Left lung (tissue), 14 donors: ENCODE measurements at places on chromosomes 7 and 10. TPM values are rescaled to one million over a fixed set of nuclear protein-coding genes. Genes with fewer than 3 reads are reported as not detected.

Gene ZCWPW1
- 4.1 TPM for total RNA-seq

GRCh38 chr10:12617191-12618175 lies 268.1 kb downstream of the CAMK1D start:
- no peaks in the 10 kb centered on the region for H3K27me3 ChIP-seq
- no peak overlapping the region for H3K27ac ChIP-seq
- peaks cover 4% of the 10 kb centered on the region for H3K4me1 ChIP-seq
- no peak for DNase-seq
- H3K36me3 ChIP-seq, result no peaks in the 10 kb centered on the region

DNA sequence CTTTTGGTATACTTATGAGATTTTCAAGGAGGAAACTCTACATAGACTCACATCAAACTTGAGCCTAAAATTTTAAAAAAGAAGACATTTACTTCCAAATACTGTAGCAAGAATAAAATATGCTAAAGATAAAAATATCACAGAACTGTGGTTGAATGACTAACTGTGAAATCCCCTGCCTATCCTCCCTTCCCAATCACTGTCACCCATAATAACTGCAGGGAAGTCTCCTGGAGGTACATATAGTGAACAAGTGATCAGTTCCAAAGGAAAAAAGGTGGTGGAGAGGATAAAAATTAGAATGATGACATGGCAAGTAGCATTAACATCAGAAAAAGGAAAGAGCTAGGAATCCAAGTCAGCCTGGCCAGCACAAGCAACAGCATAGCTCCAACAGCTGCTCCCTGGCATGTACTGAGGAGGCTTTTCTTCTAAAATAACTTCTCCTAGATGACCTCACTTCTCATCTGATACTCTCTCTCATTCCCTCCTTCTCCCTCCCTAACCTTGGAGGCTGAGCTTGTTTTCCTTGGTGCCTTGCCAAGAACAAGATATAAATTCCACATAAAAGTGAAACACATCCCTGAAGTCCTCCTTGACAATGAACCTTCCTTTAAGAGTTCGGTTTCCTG lies 124.0 kb downstream of the IQUB start:
- H3K4me1 ChIP-seq, result no peaks in the 10 kb centered on the region
- H3K27ac ChIP-seq, result no peak overlapping the region
- no peaks in the 10 kb centered on the region for H3K36me3 ChIP-seq
- H3K4me3 ChIP-seq, result no peak overlapping the region
- DNase-seq, result peak; percentile 13
- no peaks in the 10 kb centered on the region for H3K27me3 ChIP-seq

GRCh38 chr10:93099670-93100069 lies 26.0 kb downstream of the CYP26A1 start:
- no peak overlapping the region for H3K4me3 ChIP-seq
- no peak for DNase-seq
- no peaks in the 10 kb centered on the region for H3K36me3 ChIP-seq
- H3K27me3 ChIP-seq, result no peaks in the 10 kb centered on the region
- no peaks in the 10 kb centered on the region for H3K4me1 ChIP-seq

DNA sequence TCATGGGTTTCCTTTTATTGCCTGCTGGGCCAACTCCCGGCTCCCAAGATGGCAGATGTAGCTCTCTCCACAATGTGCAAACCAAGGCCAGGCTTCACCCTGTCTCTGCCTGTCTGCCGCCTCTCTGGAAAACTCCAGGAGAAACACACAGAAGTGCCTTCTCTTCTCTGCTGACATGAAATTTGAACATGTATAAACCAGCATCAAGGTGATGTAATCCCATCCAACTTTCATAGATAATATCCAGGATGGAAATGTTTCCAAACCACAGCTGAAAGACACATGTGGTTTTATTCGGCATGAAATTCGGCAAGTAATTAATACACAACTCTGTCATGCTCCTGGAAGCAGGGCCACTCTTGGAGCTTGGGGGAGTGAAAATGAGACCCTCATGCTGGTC lies 297.2 kb downstream of the C7orf25 start:
- no peaks in the 10 kb centered on the region for H3K27me3 ChIP-seq
- peaks cover 5% of the 10 kb centered on the region for H3K4me1 ChIP-seq
- no peaks in the 10 kb centered on the region for H3K36me3 ChIP-seq
- H3K27ac ChIP-seq, result no peak overlapping the region
- H3K4me3 ChIP-seq, result no peak overlapping the region

DNA sequence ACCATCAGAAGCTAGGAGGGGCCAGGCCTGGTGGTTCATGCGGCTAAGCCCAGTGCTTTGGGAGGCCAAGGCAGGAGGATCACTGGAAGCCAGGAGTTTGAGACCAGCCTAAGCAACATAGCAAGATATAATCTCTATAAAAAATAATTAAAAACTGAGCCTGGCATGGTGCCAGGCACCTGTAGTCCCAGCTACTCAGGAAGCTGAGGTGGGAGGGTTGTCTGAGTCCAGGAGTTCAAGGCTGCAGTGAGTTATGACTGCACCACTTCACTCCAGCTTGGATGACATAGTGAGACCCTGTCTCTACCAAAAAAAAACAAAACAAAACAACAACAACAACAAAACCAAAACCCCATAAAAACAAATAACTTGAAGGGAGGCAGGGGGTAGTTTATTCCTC lies 172.9 kb upstream of the FAM171A1 start:
- no peak overlapping the region for H3K27ac ChIP-seq
- no peaks in the 10 kb centered on the region for H3K36me3 ChIP-seq
- no peak for DNase-seq

Gene SPDYE6
- total RNA-seq, result not detected

Gene MAP3K8
- total RNA-seq, result 57.3 TPM

DNA sequence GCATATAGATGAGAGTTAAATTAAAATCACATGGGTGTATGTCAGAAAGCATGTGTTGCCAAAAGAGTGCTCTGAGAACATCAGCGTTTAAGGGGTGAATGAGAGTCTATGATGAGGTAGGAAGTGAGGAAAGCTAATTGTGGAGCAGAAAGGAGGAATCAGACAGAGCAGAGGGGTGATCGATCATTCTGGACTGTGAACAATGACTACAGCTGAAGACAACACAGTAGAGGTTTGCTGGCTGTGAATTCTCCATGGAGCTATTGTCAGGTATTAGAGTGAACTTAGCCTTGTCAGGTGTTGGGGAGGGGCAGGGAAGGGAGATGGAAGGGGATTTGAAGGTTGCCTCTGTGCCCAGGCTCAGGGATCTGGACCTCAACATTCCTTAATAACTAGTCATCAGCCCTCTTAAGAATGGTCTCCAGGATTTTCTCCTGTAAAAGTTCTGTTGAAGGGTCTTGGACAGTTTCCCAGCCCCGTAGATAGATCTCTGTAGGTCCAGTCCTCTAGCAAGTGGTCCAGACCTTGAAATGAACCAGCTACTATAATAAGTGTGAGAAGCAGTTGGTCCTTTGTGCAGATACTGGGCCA lies 57.1 kb downstream of the KIF5B start:
- H3K27me3 ChIP-seq, result no peaks in the 10 kb centered on the region
- no peaks in the 10 kb centered on the region for H3K4me1 ChIP-seq
- H3K27ac ChIP-seq, result no peak overlapping the region
- H3K36me3 ChIP-seq, result no peaks in the 10 kb centered on the region
- no peak overlapping the region for H3K4me3 ChIP-seq
- DNase-seq, result no peak

DNA sequence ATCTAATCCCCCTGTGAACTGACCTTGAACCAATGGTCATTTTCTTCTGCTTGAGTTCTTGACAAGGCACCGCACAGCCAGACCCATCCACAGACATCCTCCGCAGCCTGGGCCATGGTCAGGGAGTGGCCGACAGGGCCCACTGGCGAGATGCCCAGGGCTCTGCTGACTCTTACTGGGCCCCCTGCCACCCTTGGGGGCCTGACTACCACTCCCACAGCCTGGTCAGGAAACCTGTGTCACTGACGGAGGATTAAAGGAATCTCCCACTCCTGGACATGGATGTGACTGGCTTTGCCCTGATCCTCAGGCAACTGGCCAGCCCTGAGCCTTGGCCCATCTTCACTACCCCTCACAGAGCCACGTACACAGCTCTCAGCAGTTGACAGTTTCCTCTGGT lies 50.4 kb upstream of the ENO4 start:
- H3K4me3 ChIP-seq, result no peak overlapping the region
- no peaks in the 10 kb centered on the region for H3K4me1 ChIP-seq
- no peaks in the 10 kb centered on the region for H3K36me3 ChIP-seq
- H3K27ac ChIP-seq, result no peak overlapping the region

DNA sequence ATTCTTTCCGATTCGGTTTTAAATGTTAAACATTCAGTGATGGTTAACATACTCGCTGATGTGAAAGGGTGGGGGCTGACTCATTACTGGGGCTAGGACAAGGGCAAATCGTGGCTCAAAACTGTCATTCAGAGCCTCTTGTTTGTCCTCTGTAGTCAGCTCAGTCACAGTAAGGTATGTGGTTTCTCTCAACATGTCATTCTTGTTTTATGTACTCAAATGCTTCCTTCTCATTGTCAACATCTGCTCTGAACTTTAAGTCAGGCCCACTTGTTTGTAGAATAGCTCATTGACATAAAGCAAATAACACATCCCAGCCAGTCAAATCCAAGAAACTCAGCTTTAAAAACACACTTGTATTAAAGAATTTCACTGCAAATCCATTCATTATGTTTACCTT lies 7.3 kb downstream of the SLC16A9 start:
- H3K4me1 ChIP-seq, result no peaks in the 10 kb centered on the region
- no peaks in the 10 kb centered on the region for H3K36me3 ChIP-seq
- H3K4me3 ChIP-seq, result no peak overlapping the region
- no peak for DNase-seq
- no peaks in the 10 kb centered on the region for H3K27me3 ChIP-seq

DNA sequence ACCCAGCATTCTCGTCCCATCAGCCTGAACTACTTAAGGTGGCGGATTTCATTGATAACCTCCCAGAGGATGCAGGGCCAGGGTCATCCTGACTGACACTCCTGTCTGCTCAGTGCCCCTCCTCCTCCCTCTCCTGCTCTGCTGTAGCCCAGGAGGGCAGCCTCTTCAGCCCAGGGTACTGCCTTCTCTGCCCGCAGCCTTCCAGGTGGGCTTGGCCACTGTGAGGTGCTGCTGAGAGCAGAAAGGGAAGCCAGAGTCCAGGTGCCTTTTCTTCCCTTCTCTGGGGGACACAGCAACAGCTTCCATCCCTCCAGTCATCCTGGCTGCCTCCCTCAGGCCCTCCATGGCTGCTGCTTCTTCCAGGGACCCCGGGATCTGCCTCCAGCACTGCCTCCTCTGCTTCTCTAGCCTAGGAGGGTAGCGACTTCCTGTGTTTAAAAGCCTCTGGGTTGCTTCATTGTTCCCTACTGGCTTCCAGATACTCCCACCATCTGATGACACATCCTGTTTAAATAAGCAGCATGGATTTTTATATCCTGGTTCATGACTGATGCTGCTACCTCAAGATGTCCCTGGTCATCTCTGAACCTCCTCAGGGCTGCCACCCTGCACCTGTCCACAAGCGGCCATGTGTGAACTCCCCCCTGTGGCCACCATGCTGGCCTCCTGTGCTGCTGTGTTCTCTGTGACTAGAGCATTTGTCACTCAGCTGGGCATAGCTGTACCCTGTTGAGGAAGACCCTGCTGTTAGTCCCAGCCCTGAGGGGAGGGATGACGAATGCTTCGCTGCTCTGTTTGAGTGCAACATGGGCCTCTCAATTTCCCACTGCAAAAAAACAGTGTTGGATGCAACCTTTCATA lies 55.8 kb downstream of the AKR1C4 start:
- H3K36me3 ChIP-seq, result no peaks in the 10 kb centered on the region
- no peaks in the 10 kb centered on the region for H3K4me1 ChIP-seq
- no peak overlapping the region for H3K4me3 ChIP-seq
- no peak for DNase-seq

Gene PKD2L1
- total RNA-seq, result 0.37 TPM

Gene EPO
- total RNA-seq, result not detected

DNA sequence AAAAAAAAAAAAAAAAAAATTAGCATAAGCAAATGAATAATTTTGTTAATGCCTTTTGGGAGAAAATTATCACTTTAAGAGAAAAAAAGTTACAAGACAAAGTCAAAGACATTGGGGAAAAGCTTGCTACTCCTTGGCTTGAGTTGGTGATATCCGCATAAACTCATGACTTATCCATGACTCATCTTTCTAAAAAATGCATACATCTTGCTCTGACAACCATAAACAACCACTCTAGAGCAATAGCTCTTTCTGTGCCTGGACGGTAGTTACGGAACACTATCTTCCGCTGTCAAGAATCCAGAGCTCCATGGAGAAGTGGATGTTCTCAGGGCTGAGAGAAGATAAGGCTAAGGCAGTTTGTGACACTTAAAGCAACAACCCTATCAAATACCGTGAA lies 281.1 kb upstream of the PFKP start:
- H3K27me3 ChIP-seq, result no peaks in the 10 kb centered on the region
- no peaks in the 10 kb centered on the region for H3K36me3 ChIP-seq
- no peaks in the 10 kb centered on the region for H3K4me1 ChIP-seq
- H3K4me3 ChIP-seq, result no peak overlapping the region

GRCh38 chr10:126969310-126969709 lies 64.1 kb downstream of the DOCK1 start:
- H3K4me3 ChIP-seq, result no peak overlapping the region
- H3K27ac ChIP-seq, result no peak overlapping the region
- H3K36me3 ChIP-seq, result no peaks in the 10 kb centered on the region
- peaks cover 9% of the 10 kb centered on the region for H3K4me1 ChIP-seq
- no peak for DNase-seq
- no peaks in the 10 kb centered on the region for H3K27me3 ChIP-seq

GRCh38 chr7:143027683-143028082 lies 751 bp upstream of the OR9A2 start:
- peaks cover 7% of the 10 kb centered on the region for H3K27me3 ChIP-seq
- no peak overlapping the region for H3K27ac ChIP-seq
- no peak overlapping the region for H3K4me3 ChIP-seq
- H3K4me1 ChIP-seq, result no peaks in the 10 kb centered on the region
- H3K36me3 ChIP-seq, result no peaks in the 10 kb centered on the region

DNA sequence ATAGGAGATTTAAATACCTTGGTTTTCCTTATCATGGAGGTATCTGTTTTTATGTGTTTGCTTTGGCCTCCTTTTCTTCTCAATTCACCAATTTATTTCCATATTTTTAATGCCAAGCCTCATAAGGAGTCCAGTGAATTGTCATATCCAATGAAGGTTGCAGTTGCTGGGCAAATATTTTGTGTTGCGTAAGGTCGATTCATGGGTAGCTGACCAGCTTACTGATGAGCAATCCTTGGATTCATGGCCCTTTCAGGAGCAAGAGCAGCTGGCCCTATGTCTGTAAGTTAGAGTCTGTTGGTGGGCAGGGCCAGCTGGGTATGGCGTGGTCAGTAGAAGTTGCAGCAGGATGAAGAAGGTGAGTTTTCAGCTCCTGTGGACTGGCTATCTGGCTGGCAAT lies 182.9 kb downstream of the PFKFB3 start:
- H3K4me1 ChIP-seq, result peaks cover 7% of the 10 kb centered on the region
- no peak for DNase-seq
- H3K27ac ChIP-seq, result no peak overlapping the region
- H3K36me3 ChIP-seq, result no peaks in the 10 kb centered on the region
- no peaks in the 10 kb centered on the region for H3K27me3 ChIP-seq
